Progenitor cell of endocrine pancreas (in vitro differentiated cells): ENCODE measurements at places on chromosomes 1 and 21.

DNA sequence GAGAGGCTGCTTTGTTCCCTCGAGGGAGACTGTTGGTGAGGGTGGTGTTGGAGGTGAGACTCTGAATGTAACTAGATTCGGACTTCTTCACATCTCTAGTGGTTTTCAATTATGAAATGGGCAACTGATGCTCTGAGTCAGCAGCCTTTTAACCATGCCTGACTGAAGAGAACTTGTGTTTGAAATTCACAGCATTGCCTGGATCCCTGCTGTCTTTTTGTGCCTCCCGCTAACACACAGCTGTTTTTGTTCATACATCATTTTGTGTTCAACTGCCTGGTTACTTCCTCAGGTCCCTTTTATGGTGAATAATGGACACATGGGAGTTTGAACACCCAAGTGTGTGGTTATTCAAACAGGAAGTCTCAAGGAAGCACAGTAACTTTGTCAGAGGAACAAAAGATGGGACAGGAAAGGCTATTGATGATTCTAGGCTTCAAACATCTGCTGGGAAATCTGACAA lies 16.8 kb downstream of the LAMC1 start:
- DNase-seq = no peak

GRCh38 chr1:58443986-58444868 lies 102.3 kb downstream of the OMA1 start:
- DNase-seq = no peak

- DNase-seq = no peak
Observed at GRCh38 chr21:33855190-33855589, 60.4 kb downstream of the ATP5PO start.

GRCh38 chr21:21436012-21436534 lies 437.9 kb downstream of the NCAM2 start:
- DNase-seq = no peak

DNA sequence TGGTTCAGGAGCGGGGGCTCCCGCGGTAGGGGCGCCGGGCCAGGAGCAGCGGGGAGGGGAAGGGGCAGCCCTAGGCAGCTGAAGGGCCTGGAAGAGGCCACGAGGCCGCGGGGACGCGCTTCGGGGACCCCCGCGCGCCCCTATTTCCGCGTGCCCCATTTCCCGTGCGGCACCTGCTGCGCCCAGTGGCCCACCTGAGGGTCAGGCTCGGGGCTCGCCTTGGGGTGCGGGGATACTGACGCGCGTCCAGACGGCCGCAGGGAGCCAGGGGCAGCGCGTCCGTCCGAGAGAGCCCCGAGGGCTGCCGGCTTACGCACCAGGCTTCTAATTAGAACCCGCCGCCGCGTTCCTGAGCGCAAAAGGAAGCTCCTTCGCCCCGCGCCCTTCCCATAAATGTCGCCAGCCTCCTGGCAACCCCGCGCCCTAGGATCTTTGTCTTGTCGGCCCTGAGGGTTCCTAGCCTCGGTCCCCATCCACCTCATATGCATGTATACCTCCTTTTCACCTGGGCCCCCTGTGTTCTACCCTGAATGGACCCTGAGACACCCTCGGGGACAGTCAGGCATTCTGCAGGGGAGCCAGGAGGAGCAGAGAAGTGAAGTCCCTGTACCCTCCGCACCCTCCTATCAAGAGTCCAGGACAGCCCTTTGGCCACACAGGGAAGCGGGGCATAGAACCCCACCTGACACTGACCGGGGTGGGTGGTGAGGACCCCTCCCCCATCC lies 1.8 kb downstream of the WNT3A start:
- DNase-seq = no peak

DNA sequence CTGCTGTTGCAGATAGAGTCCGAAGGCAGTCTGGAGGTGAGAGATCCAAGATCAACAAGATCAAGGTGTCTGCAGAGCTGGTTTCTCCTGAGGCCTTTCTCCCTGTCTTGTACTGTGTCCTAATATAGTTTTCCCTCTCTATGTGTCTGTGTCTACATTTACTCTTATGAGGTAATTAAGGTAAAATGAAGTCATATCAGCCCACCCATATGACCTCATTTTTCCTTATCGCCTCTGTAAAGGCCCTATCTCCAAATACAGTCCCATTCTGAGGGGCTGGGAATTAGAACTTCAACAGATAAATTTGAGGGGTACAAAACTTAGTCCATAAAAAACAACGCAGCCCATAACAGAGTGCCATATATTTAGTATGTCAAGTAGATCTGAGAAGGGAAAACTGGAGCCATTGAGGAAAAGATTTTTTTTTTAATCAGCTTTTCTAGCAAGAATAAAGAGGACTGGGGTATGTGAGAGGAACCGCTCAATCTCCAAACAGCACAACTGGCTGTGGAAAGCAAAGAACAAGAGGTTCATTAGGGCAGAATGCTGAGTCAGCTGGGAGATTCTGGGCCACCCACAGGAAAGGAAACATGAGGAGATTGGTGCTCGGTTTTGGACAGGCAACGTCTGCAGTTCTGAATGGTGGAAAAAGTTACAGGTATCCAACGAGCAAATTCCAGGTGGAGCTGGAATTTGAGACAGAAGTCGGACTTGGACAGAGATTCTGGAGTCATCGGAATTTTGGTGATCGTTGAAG lies 65.7 kb downstream of the MAP3K21 start:
- no peak for DNase-seq

DNA sequence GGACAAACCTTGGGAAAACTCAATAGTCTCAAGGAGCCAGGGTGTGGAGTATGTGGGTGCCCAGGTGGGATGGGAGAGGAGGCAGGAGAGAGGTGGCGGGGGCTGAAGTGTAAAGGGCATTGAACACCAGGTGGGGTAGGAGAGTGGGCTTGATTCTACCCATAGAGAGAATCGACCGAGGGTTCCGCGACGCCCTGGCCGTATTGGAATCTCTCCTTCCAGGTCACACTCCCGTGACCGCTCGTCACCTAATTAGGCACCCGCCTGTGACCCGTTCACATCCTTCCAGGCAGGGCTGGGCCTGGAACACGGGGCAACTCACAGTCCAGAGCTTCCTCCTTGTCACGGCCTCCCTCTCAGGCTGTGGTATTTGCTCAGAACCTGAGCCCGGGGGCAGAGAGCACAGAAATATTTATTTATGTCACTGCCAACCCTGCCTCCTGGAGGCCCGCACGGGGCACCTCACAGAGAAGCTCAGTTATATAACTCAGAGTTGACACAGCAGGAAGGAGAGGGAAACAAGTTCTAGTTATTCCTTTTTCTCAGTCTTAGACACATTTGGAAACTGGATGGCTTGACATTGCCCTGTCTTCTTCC lies 12.0 kb downstream of the NCMAP start:
- no peak for DNase-seq

DNA sequence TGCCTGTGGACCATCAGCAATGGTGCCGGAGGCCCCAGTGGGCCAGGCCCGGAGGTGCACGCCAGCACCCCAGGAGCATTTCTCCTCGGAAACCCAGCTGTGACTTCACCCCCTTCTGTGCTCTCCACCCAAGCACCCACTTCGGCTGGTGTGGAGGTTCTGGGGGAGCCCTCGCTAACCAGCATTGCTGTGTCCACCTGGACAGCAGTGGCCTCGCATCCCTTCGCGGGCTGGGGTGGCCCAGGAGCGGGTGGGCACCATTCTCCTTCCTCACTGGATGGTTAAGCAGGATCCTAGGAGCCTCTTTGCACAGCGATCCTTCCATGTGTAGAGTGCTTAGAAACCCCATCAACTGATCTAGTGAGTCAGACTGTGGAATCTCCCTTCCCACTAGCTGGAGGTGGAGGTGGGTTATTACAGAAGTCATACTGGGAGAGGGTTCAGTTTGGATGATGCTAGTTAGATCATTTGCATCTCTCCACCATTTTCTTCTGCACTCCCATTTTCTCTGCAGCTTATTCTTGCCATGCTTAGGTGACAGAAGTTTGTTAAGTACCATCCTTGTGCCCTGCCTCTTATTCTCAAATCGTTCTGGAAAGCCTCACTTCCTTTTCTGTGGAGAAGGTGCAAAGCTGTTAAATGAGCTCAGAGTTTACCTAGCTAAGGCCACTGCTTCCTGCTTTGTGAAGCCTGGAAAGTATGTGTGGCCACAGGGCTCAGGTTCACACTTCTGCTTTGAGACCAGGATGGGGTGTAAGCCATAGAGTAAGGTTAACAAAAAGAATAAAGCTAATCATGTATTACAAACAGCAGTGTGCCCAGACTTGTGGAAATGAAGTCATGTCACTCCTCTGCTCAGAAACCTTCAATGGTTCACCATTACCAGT lies 32.3 kb downstream of the TBX19 start:
- no peak for DNase-seq

- no peak for DNase-seq
Observed at GRCh38 chr1:10643607-10644306, 152.7 kb downstream of the CASZ1 start.

GRCh38 chr1:46368791-46369190 lies 25.3 kb upstream of the FAAH start:
- no peak for DNase-seq

DNA sequence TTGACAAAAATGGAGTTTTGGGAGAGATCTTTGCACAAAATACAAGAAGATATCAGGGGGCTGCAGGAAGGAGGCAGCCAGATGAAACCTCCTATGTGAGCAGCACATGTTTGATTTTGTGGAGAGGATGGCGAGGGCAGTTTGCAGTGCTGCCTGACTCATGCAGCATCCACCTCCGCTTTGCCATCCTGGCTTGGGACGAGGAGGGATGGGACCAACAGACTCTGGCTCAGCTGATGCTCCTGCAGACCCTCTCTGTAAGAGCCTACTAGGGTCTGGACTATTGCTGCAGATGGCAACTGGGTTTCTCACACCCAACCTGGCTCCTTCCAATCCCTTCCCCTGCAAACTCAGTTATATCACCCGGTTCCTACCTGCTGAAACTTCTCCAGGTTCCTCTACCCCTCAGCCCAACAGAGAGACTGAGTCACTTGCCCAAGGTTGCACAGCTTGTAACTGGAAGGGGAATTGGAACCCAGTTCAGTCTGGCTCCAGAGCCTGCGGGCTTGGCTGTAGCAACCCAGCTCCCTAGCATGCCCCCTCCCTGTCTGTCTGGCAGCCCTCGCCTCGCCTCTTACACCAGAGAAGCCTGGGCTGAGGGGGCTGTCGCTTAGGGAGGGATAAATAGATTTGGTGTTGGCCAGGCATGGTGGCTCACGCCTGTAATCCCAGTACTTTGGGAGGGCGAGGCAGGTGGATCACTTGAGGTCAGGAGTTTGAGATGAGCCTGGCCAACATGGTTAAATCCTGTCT lies 205.8 kb downstream of the PTPRU start:
- no peak for DNase-seq

- no peak for DNase-seq
Observed at GRCh38 chr1:67791686-67792085, 41.6 kb downstream of the GNG12 start.

DNA sequence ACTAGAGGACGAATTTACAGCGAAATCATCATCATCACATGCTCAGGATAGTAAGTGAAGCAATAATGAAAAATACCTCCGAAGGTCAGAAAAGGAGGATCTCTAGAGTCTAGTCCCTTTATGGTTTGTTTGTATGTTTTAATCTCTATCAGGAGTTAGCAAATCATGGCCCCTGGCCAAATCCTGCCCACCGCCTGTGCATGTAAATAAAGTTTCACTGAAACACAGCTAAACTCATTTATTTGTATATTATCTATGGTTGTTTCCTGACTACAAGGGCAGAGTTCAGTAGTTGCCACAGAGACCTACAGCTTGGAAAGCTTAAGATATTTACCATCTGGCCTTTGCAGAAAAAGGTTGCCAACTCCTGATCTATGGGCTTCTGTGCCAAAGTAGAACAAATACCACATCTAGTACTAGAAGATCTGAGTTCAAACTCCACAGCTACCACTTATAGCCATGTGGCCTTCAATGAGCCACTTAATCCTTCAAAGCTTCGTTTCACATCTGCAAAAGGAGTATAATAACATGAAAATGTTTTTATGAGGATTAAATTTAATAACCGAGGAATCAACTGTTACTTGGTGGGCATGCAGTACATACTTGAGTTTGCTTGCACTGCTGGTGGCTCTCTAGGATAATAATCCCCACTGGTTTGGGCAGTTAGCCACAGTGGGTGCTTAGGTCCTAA lies 94.0 kb upstream of the KIF26B start:
- no peak for DNase-seq

- no peak for DNase-seq
Observed at GRCh38 chr1:207852576-207853371, 58.2 kb downstream of the CD34 start.

DNA sequence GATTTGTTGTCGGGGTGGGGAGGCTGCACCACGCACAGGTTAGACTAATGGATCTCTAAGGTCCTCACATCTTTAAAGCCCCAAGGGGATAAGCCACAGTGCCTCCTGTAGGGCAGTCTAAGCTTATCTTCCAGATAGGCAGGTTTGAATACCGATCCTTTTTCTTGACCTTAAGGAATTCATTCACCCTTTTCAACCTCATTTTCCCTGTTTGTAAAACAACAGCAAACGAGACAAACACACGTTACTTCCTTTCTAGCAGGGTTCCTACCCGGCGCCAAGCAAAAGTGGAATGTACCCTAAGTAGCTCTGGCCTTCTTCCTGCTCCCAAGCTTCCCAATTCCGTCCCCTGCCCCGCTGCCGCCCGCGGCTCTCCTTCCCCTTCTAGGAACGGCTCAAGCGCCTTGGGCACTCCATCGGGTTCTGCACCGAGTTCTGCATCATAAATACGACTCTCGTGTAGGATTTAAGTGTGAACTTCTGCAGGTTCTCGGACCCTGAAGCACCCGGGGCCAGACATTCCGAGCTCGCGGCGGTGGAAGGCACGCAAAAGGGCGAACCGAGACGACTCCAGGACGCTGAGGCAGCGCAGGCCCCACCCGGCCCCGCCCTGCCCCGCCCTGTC lies 548 bp upstream of the CDC20 start:
- DNase-seq = no peak

DNA sequence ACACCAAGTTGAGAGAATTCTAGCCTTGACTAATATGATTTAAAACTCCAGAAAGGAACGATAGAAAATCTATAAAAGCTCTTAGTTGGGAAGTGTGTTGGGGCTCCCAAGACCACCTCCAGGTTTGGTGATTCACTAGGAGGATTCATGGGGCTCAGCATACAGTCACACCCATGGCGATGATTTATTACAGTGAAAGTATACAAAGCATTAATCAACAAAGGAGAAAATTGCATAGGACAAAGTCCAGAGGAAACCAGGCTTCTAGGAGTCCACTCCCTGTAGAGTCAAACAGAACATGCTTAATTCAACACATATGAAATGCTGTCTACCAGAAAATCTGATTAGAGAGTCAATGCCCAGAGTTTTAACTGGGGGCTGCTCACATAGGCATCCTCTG lies 4.8 kb downstream of the CDCA8 start:
- no peak for DNase-seq

GRCh38 chr1:244862354-244862698 lies 2.0 kb downstream of the HNRNPU start:
- no peak for DNase-seq

DNA sequence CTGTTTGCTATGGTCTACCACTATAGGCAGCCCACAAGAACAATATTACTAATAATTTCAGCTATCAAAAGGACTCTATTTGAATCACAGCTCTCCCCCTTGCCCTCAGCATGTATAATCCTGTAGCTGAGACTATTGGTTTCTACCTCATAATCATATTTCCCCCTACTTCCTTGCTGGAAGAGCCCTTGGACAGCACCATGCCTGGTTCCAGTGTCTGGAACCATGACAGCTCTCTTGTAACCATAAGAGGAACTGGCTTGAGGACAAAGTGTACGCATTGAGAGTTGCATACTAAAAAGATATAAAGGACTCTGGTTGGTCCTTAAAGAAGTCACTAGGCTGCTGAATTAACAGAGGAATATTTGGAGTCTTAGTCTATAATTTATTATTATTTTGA lies 110.7 kb upstream of the ZRANB2 start:
- no peak for DNase-seq
